ENCODE measurements at places on chromosomes 7 and 10. TPM values are rescaled to one million over a fixed set of nuclear protein-coding genes. Genes with fewer than 3 reads are reported as not detected.

- DNase-seq, result no peak
Observed at GRCh38 chr7:144606261-144606660, 202.8 kb upstream of the NOBOX start.

GRCh38 chr7:102147008-102147407 is 139.7 kb upstream of the SH2B2 start:
- no peak for DNase-seq

Gene MYH16
- not detected for polyA plus RNA-seq

Gene FAM25C
- not detected for polyA plus RNA-seq

DNA sequence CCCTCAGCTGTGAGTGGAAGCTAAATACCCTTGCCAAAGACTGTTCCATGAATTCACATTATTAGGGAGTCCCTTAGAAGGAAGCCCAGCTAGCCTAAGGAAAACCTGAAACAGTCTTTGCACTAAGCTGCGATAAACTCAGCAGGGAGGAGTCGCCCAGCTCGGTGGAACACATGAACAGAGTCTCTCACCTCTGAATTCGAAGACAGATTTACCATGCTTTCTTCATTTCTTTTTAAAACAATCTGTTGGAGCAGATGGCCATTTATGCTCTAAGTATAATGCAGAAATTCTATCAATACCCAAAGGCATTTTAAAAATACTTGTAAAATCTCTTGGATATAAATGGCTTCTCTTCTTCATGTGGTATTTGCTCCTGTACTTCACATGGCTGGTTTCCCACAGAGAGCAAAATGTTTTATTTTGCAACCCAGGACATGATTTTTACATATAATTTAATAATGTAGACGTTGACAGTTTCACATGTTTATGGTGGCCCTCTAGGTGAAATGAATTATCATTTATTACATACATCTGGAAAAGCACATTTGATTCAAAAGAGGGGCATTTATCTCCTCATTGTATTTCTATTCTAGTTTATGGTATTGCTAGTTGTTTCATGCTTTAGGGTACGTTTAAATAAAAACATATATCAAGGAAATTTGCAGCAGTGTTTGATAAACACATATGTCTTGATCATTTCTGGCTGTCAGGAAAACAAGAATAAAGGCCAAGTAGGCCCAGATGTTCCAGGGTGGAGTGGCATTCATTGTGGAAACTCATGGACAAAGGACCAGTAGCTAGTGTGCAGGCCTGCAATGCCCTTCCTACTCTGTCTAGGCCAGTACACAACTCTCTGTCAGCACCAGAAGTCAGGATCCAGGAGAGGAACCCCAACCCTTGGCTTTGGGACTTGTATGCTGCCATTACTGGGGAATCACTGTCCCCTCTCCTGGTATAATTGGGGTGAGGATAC is 52.2 kb downstream of the LRGUK start:
- no peak for DNase-seq

DNA sequence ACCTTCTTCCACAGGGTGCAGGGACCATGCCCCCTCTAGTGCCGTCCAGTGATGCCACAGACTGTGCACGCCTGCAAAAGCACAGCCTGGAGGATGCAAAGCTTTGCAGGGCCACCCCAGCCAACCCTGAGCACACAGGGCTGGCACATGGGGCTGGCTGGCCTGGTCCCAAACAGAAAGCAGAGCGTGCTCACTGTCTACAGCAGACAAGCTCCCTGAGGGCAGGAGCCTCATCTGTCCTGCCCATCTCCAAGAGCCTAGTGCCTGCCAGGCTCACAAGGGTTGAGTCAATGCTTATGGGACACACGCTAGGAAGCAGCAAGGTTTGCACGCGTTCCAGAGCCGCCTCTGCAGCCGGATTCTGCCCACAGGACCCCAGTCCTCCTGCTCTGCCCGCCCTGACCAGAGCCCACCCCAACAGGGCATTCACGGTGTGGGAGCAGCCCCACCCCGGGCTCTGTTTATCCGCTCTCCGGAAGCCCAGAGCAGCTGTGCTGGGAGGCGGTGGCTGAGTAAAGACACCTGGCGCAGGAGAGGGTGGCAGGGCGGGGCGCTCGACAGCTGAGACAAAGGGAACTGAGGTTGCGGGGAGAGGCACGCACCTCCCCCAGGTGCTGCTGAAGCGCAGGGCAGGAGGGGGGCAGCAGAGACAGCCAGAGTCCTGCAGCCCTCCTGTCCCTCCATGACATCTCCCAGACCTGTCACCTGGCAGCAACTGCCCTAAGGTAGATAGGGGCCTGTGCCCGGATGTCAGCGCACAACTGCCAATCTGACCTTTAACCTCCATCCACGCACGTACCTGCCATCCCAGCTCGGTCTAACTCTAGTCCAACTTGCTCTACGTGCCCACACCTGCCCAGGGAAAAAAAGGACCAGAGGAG is 4.3 kb downstream of the KCNH2 start:
- DNase-seq, result no peak

GRCh38 chr10:99845837-99846382 is 63.5 kb downstream of the ABCC2 start:
- peak; percentile 83 for DNase-seq

Gene LRRTM3
- 20.5 TPM for polyA plus RNA-seq

DNA sequence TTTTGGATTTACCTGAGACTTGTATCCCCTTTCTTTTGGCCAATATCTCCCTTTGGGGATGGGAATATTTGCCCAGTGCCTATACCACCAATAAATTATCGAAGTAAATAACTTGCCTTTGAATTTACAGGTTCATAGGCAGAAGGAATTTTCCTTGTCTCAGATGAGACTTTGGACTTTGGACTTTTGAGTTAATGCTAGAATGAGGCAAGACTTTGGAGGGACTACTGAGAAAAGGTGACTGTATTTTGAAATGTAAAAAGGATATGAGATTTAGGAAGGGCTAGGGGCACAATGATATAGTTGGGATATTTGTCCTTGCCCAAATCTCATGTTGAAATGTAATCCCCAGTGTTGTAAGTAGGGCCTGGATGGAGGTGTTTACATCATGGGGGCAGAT is 384.5 kb upstream of the GHITM start:
- DNase-seq, result no peak

Gene ABCC2
- 0.44 TPM for polyA plus RNA-seq

DNA sequence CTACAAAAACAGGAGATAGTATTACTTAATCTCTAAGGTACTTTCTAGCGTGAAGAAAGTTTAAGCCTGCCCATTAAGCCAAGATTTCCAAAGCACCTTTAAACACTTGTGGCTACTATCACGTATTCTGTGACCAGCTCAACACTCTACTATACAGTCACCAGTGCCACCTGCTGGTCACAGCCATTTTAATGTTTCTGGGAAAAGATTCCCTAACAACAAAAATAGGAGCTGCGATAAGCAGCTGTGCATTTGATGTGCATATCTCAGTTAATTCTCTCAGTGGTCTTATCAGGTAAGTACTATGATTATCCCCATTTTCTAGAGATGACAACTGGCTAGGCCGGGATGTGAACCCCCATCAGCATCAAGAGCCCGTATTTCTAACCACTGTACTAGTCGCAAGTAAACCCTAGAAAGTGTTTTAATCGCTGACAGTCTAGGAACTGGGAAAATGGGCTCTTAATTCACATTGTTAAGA is 860 bp downstream of the SEC31B start:
- peak; percentile 54 for DNase-seq

DNA sequence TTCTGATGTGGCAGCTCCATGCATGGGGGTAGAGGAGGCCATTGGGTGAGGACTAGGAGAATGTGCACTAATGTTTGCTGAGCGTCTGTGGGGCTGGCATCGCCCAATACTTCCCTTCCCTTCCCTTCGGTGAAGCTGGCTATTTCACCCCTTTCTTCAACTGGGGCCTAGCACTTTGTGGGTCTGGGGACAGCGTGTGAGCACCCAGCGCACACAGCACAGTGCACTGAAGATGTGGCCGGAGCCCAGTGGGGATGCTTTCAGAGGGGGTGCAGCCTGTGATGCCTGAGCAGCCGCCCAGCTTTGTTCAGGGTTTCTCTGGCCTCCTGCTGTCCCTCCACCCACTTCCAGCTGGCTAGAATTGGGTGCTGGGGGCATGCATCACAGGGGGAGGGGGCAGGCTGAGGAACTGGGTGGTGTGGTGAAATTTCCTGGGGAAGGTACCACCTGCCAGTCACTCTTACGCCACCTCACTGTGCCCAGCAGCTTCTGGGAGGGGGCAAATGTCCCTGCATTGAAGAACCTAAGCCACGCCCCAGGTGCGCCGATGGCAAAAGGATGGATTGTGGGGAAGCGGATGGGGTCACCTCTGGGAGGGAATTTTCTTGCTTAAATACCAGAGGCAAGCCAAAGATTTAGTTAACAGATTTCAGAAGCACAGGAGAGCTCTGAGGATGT is 45.5 kb downstream of the CLEC2L start:
- DNase-seq, result no peak

Gene TET1
- 6.8 TPM for polyA plus RNA-seq

DNA sequence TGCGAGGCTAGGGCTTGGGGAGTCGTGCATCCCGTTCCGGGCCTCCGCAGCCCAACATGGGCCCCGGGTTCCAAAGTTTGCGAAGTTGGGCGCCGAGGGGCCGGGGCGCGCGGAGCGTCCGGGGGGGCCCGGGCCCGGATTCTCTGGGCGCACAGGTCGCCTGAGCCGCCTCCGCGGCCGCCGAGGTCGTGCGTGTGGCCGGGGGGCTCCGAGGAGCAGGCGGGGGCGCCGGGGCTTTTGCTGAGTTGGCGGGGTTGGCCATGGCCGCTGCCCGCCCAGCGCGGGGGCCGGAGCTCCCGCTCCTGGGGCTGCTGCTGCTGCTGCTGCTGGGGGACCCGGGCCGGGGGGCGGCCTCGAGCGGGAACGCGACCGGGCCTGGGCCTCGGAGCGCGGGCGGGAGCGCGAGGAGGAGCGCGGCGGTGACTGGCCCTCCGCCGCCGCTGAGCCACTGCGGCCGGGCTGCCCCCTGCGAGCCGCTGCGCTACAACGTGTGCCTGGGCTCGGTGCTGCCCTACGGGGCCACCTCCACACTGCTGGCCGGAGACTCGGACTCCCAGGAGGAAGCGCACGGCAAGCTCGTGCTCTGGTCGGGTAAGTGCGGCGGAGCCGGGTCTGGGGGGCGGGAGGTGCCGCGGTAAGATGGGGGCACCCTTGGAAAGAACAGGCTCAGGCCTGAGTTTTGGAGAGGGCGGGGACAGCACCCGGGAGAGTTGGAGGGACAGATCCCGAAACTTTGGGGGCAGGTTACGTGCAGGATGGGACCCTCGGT is 643 bp downstream of the SMO start:
- peak; percentile 31 for DNase-seq

Gene SFRP5
- polyA plus RNA-seq, result 4.3 TPM

GRCh38 chr7:41573015-41573414 is 129.9 kb downstream of the INHBA start:
- DNase-seq, result no peak

GRCh38 chr7:13628239-13629001 is 361.0 kb downstream of the ETV1 start:
- no peak for DNase-seq

DNA sequence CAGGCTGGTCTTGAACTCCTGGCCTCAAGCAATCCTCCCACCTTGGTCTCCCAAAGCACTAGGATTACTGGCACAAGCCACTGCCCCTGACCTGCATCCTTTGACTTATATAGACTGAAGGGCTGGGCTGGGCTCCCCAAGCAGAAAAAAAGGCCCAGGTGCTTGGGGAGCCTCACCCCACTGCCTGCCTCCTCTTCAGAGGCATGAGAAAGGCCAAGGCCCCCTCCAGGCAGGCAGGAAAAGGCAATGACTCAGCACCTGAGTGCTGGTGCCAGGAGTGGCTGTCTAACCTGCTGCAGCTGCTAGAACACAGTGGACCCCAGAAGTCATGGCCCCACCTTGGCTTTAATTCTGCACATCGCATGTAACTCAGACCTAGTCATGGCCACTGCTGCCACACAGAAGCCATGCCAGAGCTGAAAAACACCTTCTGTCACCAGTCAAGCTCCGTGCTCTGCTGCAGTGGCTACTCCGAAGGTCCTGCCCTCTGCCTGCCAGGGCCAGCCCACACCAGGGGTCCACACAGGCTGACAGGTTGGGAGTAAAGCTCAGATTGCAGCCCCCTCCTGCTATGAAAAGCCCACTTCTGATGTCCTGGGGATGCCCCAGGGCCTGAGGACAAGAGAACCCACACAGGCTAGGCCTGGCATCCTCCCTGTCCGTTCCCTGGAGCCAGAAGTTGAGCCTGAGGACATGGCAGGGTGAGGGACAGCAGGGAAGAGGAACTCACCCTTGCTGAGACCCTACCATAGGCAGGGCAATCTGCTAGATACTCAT is 48.5 kb downstream of the GRID1 start:
- DNase-seq, result no peak

DNA sequence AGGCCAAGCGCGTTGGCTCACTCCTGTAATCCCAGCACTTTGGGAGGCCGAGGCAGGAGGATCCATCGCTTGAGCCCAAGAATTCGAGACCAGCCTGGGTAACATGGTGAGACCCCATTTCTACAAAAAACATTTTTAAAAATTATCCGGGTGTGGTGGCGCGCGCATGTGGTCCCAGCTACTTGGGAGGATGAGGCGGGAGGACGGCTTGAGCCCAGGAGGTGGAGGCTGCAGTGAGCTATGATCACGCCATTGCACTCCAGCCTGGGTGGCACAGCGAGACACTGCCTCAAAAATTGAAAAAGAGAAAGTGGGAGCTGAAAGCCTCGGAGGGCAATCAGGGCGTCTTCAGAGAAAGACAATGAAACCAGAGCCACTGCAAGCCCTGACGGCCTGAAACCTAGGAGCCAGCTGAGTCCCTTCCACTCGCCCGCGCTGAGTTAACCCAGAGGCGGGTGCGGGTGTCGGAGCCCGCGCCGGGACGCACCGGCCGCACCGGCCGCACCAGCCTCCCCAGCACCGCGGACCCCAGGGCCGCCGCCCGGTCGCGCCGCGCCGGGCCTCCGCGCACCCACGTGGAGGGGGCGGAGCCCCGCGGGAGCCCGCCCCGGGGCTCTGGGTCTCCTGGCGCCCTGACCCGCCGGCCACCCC is 22.4 kb downstream of the ZFAND2A start:
- no peak for DNase-seq

Gene ADIRF
- polyA plus RNA-seq, result 31.5 TPM

GRCh38 chr7:4030346-4030950 is 651.6 kb upstream of the FOXK1 start:
- DNase-seq, result no peak

GRCh38 chr7:151524331-151524730 is 4.6 kb upstream of the RHEB start:
- DNase-seq, result no peak

Gene TCF7L2
- polyA plus RNA-seq, result 58.7 TPM

- no peak for DNase-seq
Observed at GRCh38 chr7:116177009-116177408, 33.3 kb upstream of the TES start.

Gene TUBAL3
- 0.18 TPM for polyA plus RNA-seq

GRCh38 chr10:29141761-29142160 is 147.1 kb upstream of the LYZL1 start:
- DNase-seq, result no peak

GRCh38 chr7:106236065-106236464 is 48.7 kb downstream of the NAMPT start:
- DNase-seq, result no peak
